ENCODE measurements at places on chromosomes 2 and 18.

- DNase-seq = no peak
These were observed 23.1 kb downstream of the ID2 start for GRCh38 chr2:8704906-8705305.

DNA sequence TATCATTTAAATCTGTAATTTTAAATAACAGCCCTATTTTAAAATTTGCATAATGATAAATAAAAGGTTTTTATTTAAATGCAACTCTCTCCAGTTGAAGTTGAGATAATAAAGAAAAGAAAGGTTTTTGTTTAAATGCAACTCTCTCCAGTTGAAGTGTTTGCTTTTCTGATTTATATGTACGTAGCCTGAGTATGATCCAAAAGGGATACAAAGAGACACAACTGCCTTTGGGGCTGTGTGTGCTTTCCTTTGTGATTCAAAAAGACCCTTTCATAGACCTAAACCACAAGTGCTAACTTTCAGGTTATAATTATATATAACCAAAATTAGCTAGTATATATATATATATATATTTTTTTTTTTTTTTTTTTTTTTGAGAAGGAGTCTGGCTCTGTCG lies 76.2 kb upstream of the MFF start:
- DNase-seq = no peak

DNA sequence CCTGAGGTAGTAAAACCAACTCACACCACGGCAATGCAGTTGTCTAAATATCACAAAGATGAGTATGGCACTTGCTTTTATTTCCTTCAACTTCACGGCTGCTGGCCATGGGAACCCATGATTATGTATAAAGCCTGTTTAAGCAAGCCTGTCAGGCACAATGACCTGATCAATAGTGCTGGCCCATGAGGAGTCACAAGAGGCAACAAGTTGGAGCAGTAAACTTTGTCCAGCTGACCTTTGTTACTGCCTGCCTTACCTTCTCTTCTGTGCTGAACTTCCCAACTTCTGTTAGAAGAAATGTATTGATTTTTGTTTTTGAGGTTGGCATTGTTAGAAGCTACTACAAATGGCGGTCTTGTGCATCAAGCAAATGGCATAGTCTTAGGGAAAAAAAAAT lies 151.9 kb downstream of the RAB3GAP1 start:
- no peak for DNase-seq

- DNase-seq = no peak
These were observed 10.4 kb downstream of the EN1 start for GRCh38 chr2:118837067-118837466.

DNA sequence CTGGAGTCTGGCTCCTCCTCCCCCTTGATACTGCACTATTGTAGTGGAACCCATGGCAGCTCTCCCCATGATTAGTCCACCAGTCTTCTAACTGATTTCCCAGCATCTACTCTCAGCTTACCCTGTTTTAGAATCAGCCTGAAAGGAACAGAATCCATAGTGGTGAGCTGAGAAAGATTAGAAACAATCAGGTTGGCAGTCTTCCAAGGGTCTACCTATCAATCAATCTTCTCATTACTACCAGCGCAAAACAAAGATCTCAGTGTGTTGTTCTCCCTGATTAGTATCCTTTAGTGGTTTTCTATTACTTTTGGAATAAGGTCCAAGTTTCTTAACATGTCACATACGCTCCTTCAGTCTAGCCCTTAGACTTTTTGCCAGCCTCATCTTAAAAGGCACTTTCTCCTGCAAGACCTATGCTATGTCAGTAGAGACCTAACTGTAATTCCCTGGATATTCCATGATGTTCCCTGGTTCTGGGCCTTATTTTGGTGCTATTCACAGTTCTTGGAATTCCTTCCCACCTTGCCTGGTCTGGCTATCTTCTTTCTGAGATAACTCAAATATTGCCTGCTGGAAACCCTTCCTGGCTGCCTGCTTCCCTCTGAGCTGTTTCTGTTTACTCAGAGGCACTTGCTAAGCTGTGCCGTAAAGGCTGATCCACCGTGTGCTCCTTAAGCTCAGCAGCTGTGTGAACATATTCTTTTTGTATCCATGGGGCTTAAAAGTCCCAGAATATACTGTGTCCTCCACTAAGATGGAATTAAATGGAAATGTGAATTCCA lies 32.6 kb downstream of the LAMA3 start:
- DNase-seq = no peak

- no peak for DNase-seq
These were observed 1288.7 kb downstream of the LRP1B start for GRCh38 chr2:140842110-140842509.

DNA sequence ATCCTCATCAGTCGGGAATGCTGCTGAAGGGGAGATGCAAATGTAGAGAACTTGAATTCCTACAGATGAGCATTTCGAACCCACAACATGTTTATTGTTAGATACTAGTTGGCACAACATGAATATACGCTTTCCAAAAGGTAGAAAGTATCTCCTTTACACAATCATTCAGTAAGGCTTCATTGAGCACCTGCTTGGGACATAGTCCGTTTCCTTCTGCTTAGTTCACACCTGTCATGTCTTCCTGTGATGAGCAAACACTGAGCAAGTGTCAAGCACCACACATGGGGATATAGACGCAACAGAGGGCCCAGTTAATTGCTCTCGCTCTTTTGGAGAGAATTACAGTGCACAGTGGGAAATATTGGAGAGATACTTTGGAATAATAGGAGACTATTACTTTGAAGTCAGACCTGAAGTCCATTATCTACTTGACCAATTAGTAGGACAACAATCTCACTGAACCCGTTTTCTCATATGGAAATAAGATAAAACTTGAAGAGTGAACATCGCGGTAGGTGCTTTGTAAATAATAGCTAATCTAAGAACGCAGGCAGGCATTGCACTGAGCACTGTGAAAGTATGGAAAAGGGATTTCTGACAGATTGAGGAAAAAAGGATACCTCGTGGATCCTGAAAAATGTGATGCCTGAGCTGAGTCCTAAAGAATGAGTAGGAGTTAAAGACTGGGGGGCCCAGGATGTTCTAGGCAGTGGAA lies 1.2 kb downstream of the CPSF3 start:
- no peak for DNase-seq

DNA sequence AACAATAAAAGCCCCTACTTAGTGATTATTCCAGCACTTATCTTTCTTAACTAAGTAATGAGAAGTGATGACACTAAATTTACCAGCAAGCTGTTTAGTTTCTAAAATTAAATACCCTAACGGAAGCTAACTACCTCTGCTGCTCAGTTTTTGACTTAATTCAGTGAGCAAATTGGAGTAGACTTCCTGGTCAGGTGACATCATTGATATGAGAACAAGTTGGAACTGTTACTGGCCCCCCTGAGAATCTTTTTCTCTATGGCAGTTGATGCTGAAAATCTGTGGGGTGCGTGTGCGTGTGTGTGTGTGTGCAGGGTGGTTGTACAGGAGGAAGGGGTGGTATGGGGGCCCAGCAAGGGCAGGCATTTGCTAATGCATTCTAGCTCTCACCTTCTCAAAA lies 35.5 kb upstream of the BMP10 start:
- DNase-seq = no peak

GRCh38 chr2:212538305-212539071 lies at the start of gene ERBB4:
ERBB4 (minus strand) TSS chr2:212538802; CDS start chr2:212538530, 272 bp downstream.
- DNase-seq = no peak

GRCh38 chr2:55012672-55013484 lies 37.4 kb downstream of the RTN4 start:
- no peak for DNase-seq

GRCh38 chr2:110680709-110681108 lies 2.8 kb upstream of the BUB1 start:
- no peak for DNase-seq

GRCh38 chr2:46147626-46148368 lies 149.4 kb upstream of the EPAS1 start:
- no peak for DNase-seq

DNA sequence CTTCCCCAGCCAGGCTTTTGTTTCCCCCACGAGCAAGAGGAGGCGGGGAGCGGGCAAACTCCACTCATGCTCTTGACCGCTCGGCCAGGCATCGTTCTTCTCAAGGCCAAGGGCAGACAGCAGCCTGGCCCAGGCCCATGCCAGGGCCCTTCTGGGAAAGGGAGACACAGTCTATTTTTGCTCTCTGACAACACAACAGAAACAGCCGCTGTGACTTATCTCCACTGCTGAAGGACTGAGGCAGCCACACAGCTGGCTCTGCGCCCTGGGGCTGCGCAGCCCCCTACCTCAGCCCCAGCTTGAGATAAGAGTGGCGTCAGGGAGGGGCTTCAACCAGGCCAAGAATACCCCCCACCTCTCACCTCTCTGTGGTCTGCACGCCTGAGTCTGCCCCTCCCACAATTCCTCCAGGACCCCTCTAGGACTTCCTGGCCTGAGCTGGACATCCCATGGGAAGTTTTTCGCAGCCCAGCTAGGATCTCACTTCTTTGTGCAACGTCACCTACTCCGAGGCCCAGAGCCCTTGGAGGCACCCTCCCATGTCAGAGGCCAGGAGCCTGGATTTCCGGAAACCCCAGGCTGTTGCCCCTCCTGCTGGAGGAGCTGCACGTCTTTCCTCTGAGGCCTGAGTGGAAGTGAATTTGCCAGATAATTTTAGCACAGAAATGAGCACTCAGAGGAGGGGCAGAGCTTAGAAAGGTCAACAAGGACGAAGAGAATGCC lies 118.9 kb upstream of the OTOS start:
- no peak for DNase-seq

DNA sequence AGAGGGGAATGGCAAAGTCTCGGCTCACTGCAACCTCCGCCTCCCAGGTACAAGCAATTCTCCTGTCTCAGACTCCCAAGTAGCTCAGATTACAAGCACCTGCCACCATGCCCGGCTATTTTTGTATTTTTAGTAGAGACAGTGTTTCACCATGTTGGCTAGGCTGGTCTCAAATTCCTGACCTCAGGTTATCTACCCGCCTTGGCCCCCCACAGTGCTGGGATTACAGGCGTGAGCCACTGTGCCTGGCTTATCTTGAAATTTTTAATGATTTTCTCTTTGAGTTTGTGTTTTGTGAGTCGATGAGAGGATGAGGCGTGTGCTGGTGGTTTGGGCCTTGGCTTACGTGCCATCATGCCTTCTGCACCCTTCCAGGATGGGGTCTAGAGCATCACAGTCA lies 101.3 kb upstream of the ST3GAL5 start:
- DNase-seq = no peak

GRCh38 chr18:12811191-12811950 lies 72.7 kb downstream of the PTPN2 start:
- no peak for DNase-seq

GRCh38 chr2:10820562-10820961 lies 8.0 kb upstream of the PDIA6 start:
- no peak for DNase-seq

- DNase-seq = no peak
These were observed 35.3 kb upstream of the SOS1 start for GRCh38 chr2:39156107-39156506.

- no peak for DNase-seq
These were observed 5.9 kb downstream of the SP9 start for GRCh38 chr2:174340400-174341292.

- DNase-seq = no peak
These were observed 607 bp downstream of the LAMA3 start for GRCh38 chr18:23689616-23690504.

- no peak for DNase-seq
These were observed 264.7 kb downstream of the CCDC85A start for GRCh38 chr2:56448403-56449001.

DNA sequence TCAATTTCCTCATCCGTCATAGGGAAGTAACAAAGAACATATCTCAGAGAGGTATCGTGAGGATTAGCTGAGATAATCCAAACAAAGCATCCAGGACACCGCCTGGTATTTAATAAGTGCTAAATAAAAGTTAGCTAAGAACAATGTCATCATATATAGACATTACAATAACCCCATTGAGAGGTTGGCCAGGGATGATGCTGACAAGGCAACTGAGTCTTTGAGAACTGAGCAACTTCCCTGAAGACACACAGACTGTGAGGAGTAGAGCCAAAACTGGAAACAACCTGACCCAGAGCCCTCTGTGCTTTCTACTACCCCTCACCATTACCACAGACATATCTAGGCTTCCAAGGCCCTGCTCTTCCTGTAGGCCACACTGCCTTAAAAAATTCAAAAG lies 1.6 kb upstream of the DCTN1 start:
- DNase-seq = no peak

- DNase-seq = no peak
These were observed 25.8 kb downstream of the CIB4 start for GRCh38 chr2:26615336-26615859.

DNA sequence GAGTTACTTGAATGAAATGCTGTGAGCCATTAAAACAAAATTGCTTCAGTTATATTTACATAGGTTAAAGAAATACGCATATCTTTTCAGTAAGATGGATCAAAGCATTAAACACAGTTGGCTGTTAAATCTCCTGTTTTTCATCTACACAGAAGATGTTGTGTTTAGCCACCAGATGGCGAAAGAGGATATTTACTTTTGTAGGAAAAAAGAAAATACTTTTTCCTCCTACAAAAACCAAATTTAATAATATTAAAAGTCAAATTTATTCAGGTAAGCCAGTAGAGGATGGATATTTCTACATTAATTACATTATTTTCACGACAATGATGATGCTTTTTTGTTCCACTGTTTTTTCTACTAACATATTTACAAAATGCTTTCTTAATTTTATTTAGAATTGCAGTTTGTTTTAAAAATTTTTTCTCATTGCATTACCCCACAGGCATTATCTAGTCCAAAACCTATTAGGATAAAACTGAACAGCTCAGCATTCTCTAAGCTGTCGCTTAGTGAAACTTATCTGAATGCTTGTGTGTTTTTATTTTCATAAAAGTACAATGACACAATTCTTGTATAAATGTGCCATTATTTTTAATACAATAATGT lies 173.7 kb downstream of the ASXL3 start:
- peak; percentile 9 for DNase-seq

DNA sequence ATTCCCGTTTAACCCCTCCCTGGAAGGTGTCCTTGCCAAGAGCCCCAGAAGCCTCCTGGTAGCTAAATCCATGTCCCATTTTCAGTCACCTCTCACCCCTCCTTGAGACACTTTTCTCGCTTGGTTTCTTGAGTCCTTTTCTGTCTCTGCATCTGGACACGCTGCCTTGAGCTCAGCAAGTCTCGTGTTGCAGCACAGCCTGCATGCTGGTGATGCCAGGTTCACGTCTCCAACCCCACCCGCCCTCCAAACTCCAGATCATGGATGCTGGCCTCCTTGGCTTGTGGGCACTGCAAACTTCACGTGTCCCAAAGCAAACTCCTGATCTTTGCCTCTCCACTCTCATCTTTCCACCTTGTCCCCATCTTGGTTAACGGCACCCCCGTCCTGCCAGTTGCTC lies 39.3 kb downstream of the CENPO start:
- no peak for DNase-seq

GRCh38 chr2:20698916-20699613 lies 32.1 kb downstream of the GDF7 start:
- DNase-seq = no peak

DNA sequence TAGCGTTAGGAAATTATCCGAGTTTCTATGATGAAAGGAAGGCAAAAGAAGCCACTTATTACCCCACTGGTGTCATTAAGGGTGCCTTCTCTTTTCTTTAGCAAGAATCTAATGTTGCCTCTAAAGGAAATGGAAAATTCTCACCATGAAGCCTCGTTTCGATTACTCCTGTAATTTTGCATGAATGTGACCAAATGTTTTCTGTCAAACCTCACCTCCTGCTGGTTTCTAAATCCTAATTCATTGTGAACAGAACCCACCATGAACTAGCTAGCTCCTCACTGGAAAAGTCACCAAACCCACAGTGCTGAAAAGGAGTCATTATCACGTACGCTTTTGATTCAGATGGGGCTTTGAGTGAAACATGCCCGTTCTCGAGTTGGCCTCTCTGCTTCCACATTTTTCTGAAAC lies 119.9 kb downstream of the COPS8 start:
- no peak for DNase-seq

GRCh38 chr2:22907330-22907729 lies 477.6 kb upstream of the KLHL29 start:
- DNase-seq = no peak
